ENCODE measurements at places on chromosomes 5 and 9.
A peak's percentile ranks its signal among the peaks of the same experiment; 100 is the strongest.

- DNase-seq, result peak; percentile 66
These were observed 282.9 kb downstream of the NFIB start for GRCh38 chr9:14031060-14031414.

GRCh38 chr9:129885018-129885669, 49.9 kb downstream of the USP20 start:
- no peak for DNase-seq

DNA sequence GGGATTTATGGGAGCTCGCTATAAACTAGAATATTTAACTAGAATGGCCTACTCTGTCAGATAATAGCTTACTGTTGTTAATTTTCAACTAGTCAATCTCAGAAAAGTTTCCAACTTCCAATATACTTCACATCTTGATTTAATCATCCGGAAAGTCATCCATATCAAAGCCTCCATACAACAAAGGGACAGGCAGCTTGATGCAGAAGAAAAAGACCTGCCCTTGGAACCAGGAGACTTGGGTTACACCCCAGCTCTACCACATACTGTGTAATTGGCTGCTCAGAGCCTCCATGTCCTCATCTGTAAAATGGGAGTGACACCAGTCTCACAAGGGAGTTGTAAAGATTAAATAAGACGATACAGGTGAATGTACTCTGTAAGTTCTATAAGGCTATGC, 1.9 kb downstream of the PTPN3 start:
- no peak for DNase-seq

- no peak for DNase-seq
These were observed 1085.2 kb upstream of the ARRDC3 start for GRCh38 chr5:92468295-92468694.

DNA sequence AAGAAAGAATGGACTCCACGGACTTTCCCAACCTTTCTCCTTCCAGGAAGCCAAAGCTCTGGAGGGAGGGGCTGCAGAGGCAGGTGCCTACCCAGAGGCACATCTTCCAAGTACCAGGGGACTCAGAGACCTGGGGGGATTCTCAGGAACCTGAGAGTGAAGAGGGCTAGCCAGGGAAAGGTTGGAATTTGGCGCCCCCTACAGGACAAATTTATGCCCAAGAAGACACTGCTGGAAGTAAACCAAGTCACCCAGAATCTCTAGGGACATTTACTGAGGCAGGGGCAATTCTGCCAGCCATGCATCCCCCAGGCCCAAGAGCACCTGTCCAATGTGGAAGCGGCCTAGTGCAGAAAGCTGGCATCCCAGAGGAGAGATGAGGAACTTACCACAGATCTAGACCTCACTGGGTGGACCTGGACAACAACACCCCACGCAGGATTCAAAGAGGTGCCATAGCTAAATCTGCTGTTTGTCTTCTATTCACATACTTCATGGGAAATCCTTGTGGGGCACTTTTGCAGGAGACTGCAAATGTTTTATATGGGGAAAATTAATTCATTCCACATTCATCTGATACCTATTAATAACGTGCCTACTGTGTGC, 25.9 kb upstream of the IDNK start:
- no peak for DNase-seq

- no peak for DNase-seq
These were observed 126.1 kb downstream of the STARD4 start for GRCh38 chr5:111385970-111386831.

GRCh38 chr9:95771556-95772246, 103.8 kb upstream of the ERCC6L2 start:
- no peak for DNase-seq

DNA sequence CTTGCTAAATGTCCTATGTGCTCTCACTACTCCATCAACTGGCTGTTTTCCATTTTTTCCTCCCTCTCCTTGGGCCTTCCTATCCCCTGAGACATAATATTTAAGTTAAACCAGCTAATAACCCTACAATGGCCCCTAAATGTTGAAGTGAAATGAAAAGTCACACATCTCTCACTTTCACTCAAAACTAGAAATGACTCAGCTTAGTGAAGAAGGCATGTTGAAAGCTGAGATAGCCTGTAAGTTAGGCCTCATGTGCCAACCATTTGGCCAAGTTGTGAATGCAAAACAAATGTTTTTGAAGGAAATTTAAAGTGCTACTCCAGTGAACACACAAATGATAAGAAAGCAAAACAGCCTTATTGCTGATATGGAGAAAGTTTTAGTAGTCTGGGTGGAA, 48.8 kb upstream of the CDH10 start:
- no peak for DNase-seq

GRCh38 chr9:35906923-35907699, 1.1 kb downstream of the HRCT1 start:
- DNase-seq, result peak; percentile 51

DNA sequence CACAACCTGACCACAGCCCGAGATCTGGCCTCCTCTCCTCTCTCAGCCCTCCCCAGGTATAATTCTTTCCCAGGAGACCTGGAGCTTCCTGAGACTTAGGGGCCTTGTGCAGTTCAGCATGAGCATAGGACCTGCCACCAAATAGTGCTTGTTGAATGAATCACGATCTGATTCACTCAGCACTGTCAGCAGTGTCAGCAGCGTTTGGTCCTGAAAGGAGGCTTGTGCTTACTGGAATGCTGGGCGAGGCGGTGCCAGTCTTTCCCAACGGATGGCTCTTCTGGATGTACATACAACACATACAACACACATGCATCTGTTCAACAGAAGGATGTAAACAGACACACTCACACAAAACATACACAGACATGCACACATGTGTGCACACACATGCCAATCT, 173.3 kb downstream of the COL23A1 start:
- DNase-seq, result no peak

GRCh38 chr9:79408200-79408599, 163.6 kb upstream of the TLE4 start:
- no peak for DNase-seq

GRCh38 chr5:159179529-159180305, 29.6 kb downstream of the RNF145 start:
- no peak for DNase-seq

DNA sequence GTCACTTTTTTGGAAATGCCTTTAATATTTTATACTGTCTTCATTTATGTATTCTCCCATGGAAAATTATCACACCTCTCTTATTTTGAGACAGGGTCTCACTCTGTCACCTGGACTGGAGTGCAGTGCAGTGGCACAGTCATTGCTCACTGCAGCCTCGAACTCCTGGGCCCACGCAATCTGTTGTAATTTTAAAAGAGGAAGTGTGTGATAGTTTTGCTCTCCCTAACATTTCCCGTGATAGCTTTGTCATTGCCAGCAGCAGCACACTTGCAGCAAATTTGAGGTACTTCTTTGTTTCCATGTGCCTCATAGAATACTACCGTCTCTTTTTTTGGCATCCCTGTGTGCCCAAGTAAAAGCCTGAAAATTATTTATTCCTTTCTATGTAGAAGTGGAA, 103.5 kb downstream of the RNF180 start:
- no peak for DNase-seq

GRCh38 chr5:96952118-96952750, 16.4 kb downstream of the LNPEP start:
- no peak for DNase-seq

GRCh38 chr5:173123416-173123815, 20.9 kb upstream of the BNIP1 start:
- DNase-seq, result no peak

DNA sequence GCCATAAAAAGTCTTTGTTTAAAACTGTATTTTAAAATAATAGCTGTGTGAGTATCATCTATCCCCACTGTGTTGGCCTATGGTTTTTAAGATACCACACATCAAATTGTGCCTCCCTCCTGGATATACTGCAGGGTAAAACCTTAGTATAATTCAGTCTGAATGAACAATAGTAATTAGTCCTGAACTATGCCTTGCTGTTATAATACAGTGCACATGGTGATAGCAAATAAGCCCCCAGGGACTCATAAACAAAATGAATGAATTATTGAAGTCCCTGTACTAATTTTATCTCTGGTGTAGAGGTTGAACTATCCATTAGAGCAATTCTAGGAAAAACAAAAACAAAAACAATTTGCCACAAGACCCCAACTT, 142.7 kb upstream of the ADAMTSL1 start:
- DNase-seq, result no peak

GRCh38 chr5:124056991-124057723, 545.2 kb downstream of the CSNK1G3 start:
- DNase-seq, result no peak

GRCh38 chr5:24232929-24233498, 411.8 kb downstream of the CDH10 start:
- no peak for DNase-seq

GRCh38 chr5:109654455-109654854, 35.3 kb upstream of the MAN2A1 start:
- no peak for DNase-seq

All from muscle of arm (tissue), 14 donors.